ENCODE measurements at places on chromosomes 16 and 17.

- no peak for DNase-seq
Observed at GRCh38 chr17:47692137-47692894, 1.6 kb upstream of the TBKBP1 start.

GRCh38 chr16:77816293-77816692 is 27.9 kb downstream of the VAT1L start:
- DNase-seq, result no peak

DNA sequence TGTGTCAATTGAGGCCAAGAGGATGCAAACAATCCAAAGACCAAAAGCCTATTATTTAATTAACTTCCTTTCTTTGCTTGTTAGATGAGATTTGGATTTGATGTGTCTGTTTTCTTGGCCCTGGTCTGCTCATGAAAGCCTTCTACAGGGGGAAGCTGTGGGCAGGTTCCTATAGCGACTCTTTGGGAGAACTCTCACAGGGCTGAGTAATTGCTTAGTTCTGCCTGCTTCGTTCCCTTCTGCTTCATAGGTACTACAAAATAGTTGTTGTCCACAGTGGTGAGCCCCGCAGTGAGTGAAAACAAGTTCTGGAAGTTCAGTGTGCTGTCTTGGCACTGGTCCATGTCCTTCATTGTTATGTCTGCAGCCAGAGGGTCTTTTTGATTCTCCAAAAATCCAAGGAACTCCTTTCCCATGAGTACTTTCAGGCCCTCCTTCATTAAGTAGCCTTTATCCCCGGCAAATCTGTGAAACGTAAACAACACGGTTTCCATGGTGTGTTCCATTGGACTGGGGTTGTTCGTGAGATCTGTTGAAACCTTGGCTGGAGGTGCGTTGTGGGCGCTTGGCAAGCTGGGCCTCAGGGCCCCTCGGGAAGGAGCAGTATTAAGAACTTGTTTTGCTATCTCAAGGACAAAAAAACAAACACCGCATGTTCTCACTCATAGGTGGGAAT is 30.0 kb upstream of the ANKRD40CL start:
- DNase-seq, result no peak

DNA sequence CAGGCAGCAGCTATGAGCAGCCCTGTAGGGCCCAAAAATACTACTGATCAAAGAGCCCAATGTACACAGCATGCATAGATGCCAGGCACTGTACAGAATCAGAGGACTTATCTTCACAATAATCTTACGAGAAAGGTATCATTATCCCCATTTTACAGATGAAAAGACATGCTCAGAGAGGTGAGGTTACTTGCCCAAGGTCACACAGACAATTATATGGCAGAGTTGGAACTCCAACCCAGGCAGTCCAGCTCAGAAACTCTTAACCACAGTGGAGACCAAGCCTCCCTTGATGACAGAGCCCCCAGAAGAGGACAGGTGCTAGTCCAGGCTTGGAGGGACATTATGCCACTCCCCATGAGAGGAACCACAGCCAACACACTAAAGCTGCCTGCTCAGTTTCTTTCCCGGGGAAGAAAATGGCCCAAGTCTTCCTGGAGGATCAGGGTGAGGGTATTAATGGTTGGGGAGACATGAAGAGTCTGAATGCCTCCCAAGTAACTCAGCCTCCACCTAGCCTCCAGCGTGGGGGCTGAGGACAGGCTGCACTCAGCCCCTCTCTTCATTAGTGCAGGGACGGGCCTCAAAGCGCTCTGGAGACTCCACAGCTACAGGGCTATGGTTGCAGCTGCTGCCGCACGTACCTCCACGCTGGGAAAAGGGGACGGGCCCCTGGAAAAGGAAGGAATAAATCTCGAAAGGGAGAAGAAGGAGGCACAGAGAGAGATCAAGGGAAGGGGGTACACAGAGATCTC is 826 bp downstream of the UNC119 start:
- peak; percentile 35 for DNase-seq

DNA sequence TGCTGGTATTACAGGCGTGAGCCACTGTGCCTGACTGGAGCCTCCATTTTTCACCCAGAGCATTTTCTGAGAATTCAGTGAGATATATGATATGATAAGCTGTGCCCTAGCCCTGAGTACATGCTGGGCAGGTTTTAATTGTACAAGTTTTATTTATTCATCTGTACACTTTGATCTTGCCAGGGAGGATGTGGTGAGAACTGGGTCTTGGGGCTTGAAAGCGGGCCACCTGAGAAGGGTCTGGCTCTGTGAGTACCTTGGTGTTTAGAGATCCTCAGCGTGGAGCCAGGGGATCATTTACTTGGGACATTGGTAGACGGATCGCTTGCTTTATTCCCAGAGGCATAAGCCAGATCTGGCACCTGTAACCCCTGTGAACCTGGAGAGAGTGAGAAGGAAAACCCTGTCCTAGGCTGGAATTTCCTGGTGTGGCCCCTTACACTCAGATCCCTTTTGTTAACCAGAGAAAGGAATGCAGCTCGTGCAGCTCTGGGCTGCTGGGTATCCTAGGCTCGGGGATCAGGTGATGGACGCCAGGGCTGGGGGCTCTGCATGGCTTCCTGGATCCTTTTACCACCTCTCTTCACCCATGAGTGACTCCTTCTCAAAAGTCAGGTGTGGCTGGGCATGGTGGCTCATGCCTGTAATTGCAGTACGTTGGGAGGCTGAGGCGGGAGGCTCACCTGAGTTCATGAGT is 91.9 kb downstream of the ABCC1 start:
- DNase-seq, result no peak

Data from A673 (cell line).